Muscle of leg (tissue), 16 donors: ENCODE measurements at places on chromosomes 13 and 19. TPM values are rescaled to one million over a fixed set of nuclear protein-coding genes. Genes with fewer than 3 reads are reported as not detected.

The KCNK6 gene
- total RNA-seq, result 2.6 TPM

The ZNF285 gene
- 7.2 TPM for total RNA-seq

The VAV1 gene
- 2.4 TPM for total RNA-seq

The TNNI3 gene
- 0.80 TPM for total RNA-seq

GRCh38 chr13:23050126-23050525 is 130.7 kb upstream of the SGCG start:
- H3K27ac ChIP-seq, result no peak overlapping the region
- DNase-seq, result no peak
- no peaks in the 10 kb centered on the region for H3K27me3 ChIP-seq

DNA sequence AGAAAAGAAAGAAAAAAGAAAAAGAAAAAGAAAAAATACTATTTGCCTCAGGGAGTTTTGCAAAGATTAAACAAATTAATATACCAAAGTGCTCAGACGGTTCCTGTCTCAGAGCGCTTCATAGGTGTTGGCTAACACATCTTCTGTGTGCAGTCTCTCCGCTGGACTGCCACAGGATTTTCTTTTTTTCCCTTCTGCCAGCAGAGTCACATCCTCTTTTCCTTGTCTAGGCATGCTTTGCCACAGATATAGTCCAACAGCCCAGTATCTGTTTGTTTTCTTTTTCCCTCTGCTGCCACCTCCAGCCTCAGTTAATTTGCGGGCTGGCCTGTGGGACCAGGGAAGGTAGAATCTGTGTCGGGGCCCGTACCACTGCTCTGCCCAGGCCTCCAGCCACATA is 3.4 kb upstream of the URAD start:
- H3K27me3 ChIP-seq, result peaks cover 13% of the 10 kb centered on the region
- DNase-seq, result no peak
- no peak overlapping the region for H3K4me3 ChIP-seq
- no peak overlapping the region for H3K27ac ChIP-seq
- H3K4me1 ChIP-seq, result no peaks in the 10 kb centered on the region

GRCh38 chr19:5466814-5467291 is 11.6 kb downstream of the ZNRF4 start:
- no peaks in the 10 kb centered on the region for H3K36me3 ChIP-seq
- peak overlapping the region; percentile 42 for H3K27ac ChIP-seq
- peaks cover 18% of the 10 kb centered on the region for H3K4me1 ChIP-seq

- H3K4me1 ChIP-seq, result no peaks in the 10 kb centered on the region
- no peak for DNase-seq
- H3K36me3 ChIP-seq, result peaks cover 2% of the 10 kb centered on the region
- peaks cover 9% of the 10 kb centered on the region for H3K27me3 ChIP-seq
- no peak overlapping the region for H3K4me3 ChIP-seq
These were observed 13.2 kb downstream of the SHANK1 start for GRCh38 chr19:50706387-50706786.

DNA sequence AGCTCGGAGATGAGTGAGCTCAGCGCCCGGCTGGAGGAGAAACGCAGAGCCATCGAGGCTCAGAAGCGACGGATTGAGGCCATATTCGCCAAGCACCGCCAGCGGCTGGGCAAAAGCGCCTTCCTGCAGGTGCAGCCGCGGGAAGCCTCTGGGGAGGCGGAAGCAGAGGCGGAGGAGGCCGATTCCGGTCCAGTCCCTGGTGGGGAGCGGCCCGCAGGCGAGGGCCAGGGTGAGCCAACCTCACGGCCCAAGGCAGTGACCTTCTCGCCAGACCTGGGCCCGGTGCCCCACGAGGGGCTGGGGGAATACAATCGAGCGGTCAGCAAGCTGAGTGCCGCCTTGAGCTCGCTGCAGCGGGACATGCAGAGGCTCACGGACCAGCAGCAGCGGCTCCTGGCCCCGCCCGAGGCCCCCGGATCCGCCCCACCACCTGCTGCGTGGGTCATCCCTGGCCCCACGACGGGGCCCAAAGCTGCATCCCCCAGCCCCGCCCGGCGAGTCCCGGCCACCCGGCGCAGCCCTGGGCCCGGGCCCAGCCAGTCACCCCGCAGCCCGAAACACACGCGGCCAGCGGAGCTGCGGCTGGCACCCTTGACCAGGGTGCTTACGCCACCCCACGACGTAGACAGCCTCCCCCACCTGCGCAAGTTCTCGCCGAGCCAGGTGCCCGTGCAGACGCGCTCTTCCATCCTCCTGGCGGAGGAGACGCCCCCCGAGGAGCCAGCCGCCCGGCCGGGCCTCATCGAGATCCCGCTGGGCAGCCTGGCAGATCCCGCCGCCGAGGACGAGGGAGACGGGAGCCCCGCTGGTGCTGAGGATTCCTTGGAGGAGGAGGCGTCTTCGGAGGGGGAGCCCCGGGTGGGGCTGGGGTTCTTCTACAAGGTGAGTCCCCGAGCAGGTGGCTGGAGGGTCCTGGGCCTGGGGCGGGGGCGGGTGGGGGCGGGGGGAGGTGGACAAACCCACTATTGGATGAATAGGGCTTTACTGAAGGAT is 16.8 kb downstream of the XAB2 start:
- no peak overlapping the region for H3K27ac ChIP-seq
- no peaks in the 10 kb centered on the region for H3K36me3 ChIP-seq
- H3K27me3 ChIP-seq, result no peaks in the 10 kb centered on the region
- DNase-seq, result peak; percentile 0

DNA sequence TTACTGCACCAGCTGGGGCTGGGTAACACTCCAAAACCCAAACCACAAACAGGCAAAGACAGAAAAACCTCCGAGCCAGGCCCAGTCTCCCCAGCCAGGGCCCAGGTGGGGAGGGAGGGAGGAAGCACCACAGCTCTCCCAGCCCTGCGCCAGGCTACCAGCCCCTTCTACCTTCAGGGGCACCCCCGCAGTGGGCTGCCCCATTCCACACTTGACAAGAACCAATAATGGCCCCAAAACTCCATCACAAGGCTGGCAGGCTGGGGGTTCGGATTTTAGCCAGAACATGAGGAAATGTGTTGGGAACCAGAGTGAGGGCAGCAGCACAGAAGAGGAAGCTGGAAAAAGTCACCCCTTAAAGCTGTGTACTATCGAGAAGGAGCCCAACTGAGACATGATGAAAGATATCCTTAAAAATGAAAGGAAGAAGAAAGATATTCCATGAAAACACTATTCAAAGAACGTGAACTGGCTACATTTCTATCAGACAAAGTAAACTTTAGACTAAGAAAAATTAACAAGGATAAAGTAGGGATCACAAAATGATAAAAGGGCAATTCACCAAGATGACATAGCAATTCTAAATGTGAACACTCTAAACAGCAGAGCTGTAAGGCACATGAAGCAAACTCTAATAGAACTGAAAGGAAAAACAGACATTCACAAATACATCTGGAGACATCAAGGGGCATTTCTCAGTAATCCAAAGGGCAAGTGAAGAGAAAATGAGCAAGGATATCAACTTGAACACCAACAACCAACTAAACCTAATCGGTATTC is 12.9 kb downstream of the TUBGCP3 start:
- H3K27me3 ChIP-seq, result no peaks in the 10 kb centered on the region
- no peaks in the 10 kb centered on the region for H3K36me3 ChIP-seq
- DNase-seq, result no peak
- H3K4me3 ChIP-seq, result no peak overlapping the region
- peak overlapping the region; percentile 6 for H3K27ac ChIP-seq

- peaks cover 4% of the 10 kb centered on the region for H3K36me3 ChIP-seq
- no peaks in the 10 kb centered on the region for H3K4me1 ChIP-seq
- no peak overlapping the region for H3K4me3 ChIP-seq
- H3K27ac ChIP-seq, result no peak overlapping the region
- H3K27me3 ChIP-seq, result no peaks in the 10 kb centered on the region
These were observed 109.5 kb downstream of the PDS5B start for GRCh38 chr13:32695602-32696250.
